Sigmoid colon (tissue), 7 donors: ENCODE measurements at places on chromosomes 11 and 22. TPM values are rescaled to one million over a fixed set of nuclear protein-coding genes. Genes with fewer than 3 reads are reported as not detected.
A peak's percentile ranks its signal among the peaks of the same experiment; 100 is the strongest.

GRCh38 chr22:24088816-24089215, 77.7 kb downstream of the CABIN1 start:
- peak; percentile 4 for DNase-seq

GRCh38 chr11:59429924-59430516, 3.8 kb upstream of the OR5A2 start:
- DNase-seq = no peak

DNA sequence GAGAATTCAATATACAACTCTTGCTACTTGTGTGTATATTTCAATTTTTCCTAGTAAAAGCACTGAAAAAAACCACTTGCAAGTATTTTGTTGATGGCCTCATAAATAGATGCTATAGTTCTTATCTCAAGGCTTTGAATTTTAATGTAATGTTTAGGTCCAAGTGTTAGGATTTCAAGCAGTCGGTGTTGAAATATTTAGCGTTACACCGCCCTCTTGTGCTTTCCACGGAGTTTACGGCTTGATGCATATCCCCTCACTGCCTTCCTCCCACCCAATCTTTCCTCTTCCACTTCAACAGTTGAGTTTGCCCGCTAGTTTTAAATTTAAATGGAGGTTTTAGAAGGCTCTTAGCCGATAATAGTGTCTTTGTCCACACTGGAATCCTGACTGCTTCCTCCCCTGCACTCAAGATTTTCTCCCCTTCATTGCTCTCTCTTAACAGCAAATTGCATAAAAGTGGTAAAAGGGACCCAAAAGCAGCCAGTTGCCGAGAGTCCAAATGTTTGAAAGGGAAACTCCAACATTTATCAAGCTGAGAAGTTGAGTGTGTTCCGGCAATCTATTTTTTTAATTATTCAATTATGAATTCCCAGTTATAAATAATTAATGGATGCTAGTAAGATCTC, 25.9 kb upstream of the HTATIP2 start:
- no peak for DNase-seq

- no peak for DNase-seq
Measured at GRCh38 chr11:16001899-16002426, 354.4 kb downstream of the SOX6 start.

- DNase-seq = no peak
Measured at GRCh38 chr22:46446799-46447198, 90.6 kb downstream of the CELSR1 start.

DNA sequence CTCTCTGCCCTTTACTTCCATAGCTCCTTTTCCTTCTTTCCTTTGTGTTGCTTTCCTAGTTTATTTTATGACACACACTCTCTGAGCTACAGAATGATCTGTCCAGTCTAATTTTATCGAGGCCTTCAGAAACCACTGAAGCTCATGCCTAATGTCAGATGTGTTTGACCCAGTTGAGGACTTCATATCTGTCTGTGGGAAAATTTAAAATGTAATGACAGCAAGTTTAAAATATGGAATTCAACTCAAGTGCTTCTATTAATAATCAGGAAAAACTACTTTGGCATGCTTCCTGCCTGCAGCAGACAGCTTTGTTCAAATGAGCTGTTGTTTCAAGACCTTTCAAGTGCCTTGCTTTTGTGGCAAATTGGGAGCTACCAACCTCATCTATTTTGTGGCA, 261.8 kb upstream of the MTNR1B start:
- DNase-seq = no peak

DNA sequence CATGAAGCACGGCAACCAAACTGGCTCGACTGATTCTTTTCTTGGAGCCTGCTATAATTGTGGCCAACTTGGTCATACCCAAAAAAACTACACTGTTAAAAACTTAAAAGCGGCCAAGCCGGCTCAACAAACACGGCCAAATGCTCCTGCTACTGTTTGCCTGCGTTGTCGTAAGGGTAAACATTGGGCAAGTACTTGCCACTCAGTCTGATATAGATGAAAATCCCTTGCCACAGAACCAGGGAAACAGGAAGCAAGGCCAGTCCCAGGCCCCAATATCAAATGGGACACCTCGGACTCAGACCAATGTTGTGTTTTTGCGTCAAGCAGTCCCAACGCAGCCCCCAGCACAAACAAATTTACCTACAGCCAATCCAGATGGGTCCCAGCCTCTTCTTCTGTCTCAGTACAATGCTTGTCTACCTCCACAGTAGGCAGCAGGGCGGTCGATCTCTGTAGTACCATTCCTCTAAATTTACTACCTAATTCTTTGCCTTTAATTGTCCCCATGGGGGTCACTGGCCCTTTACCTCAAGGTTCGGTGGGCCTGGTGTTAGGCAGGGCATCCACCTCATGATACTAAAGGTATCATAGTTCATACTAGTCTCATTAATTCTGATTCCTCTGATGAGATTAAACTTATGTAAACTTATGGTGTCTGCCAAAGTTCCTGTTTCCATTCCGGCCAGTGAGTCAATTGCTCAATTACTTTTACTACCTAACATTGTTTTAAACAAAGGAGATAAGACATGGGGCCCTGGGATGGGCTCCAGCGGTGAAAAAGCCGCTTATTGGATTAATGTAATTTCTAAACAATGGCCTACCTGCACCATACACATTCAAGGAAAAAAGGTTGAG, 3.7 kb upstream of the COMT start:
- DNase-seq = no peak

DNA sequence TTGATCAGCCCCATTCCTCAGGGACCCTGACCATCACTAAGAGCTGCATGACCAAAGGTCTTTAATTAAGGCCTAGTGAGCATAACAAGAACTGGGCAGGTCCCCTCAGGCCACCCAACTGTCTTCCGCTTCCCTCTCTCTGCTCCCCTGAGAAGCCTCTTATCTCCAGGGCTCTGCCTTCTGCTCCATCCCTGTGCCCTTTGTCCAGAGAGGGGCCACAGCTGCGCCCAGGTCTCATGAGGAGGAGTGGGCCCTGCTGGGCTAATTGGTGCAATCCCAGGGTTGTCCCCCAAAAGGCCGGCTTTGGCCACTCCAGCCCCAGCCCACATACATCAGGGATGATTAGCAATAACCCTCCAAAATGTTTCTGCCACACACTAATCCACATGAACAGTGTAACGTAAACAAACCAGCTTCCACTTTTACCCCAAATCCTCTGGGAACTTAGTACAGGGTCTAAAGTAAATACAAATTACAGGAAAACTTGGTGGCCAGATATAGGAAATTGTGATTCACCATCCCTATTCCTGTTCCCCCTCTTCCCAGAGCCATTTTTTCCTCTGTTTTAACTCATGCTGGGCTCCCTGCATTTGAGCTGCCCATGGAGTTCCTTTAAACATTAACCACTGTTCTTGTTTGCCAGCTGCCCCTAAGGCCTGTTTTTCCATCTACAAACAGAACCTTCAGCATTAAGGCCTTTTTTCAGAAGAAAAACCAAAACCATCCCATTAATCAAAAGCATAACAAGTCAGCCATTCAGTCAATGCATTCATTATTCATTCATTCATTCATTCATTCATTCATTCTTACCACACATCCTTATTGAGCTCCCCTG, 34.6 kb upstream of the CAVIN3 start:
- DNase-seq = no peak

- DNase-seq = no peak
Measured at GRCh38 chr11:85114786-85115185, 512.4 kb downstream of the DLG2 start.

GRCh38 chr22:49783036-49783746, 44.5 kb downstream of the BRD1 start:
- DNase-seq = no peak

DNA sequence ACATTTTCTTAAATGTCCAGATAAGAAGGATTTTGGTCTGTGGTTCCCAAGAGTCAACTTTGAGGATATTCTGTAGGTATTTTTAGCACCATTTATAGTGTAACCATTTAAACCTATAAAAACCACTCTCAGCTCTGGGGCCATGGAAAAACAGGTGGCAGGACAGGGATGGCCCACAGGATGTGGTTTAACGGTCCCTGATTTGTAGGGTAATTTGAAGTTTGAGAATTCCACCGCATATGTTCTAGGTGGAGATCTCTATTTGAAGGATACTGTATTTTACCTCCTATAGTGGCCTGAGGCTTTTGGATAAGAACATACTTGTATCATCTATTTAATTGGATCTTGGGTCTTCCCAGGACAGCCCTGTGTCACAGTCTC, 62.4 kb upstream of the IGLL5 start:
- DNase-seq = no peak

GRCh38 chr22:49289822-49290679, 537.6 kb downstream of the BRD1 start:
- DNase-seq = no peak

GRCh38 chr11:77636731-77637344, 756 bp downstream of the CLNS1A start:
- DNase-seq = no peak

DNA sequence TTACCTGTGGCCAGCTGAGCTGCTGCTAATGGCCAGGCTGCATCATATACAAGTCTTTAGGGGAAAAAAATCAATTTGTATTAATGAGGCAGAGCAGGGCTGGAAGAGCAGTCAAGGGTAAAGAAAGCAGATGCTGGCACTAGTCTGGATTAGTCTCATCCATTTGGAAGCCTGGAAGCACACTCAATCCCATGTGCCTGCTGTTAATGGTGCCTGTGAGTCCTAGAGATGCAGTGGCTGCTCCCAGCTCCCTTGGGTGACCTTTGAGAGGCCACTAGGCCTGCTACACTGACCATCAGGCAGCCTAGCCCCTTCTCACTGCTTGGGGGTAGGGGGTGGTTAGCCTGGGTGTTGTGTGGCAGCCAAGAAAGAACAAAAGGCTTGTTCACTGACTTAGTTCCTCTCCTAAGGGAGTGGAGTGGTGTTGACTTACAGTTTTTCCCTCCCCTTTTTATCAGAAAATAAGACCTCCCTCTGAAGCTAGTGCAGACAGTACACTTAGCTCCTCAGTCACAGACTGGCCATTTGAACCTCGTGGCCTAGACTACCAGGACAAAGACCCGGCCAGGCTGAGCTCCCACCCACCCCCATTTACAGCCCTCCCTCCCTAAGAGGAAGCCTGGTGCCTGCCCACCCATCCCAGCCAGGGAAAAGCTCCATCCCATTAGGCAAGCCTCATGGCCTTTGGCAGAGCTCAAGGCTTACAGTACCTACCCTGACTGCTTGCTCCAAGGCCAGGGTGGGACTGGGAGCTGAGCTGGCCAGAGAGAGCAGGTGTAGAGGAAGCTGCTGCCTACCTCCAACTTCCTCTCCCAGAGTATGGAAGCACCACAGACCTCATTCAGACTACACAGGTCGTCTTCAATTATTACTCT, 7.8 kb downstream of the PIK3IP1 start:
- peak; percentile 58 for DNase-seq

The CCDC157 gene
- 0.83 TPM for total RNA-seq

The IL18BP gene
- total RNA-seq = 7.5 TPM

The ANGPTL5 gene
- 2.5 TPM for total RNA-seq

The PANX2 gene
- total RNA-seq = not detected

The PELI3 gene
- total RNA-seq = 24.8 TPM
